Osteocyte (in vitro differentiated cells): ENCODE measurements at places on chromosomes 7 and 10. TPM values are rescaled to one million over a fixed set of nuclear protein-coding genes. Genes with fewer than 3 reads are reported as not detected.

DNA sequence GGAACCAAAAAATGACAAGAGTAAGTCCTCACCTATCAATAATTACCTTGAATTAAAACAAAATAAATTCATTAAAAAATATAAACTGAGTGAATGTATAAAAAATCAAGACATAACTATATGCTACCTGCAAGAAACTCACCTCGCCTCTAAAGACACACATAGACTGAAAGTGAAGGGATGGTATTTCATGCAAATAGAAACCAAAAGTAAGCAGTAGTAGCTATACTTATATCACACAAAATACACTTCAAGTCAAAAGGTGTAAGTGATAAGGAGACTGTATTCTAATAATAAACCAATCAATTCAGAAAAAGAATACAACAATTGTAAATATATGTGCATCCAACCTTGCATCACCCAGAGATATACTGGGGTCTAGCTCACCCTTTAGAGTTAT lies 332.6 kb downstream of the SH2D4B start:
- no peak overlapping the region for H3K4me3 ChIP-seq
- no peak for DNase-seq
- no peaks in the 10 kb centered on the region for H3K27me3 ChIP-seq

GRCh38 chr7:23246555-23246954 lies at the start of gene GPNMB:
Gene GPNMB, plus strand, starts transcription at chr7:23246775. Its CDS starts 83 bp downstream, at chr7:23246858.
- H3K4me3 ChIP-seq = peak within 1 kb of the TSS; percentile 71
- DNase-seq = no peak
- H3K4me1 ChIP-seq = peaks cover 46% of the 10 kb centered on the region
- H3K27ac ChIP-seq = peak within 1 kb of the TSS; percentile 76
- H3K36me3 ChIP-seq = peaks cover 19% of the 10 kb centered on the region

The TCF7L2 gene
- total RNA-seq = 86.9 and 88.2 TPM in 2 replicates

The COL1A2 gene
- 7,492 and 7,869 TPM in 2 replicates for total RNA-seq

GRCh38 chr7:148255333-148255732 lies 335.2 kb upstream of the C7orf33 start:
- H3K4me3 ChIP-seq = no peak overlapping the region
- no peak overlapping the region for H3K27ac ChIP-seq
- H3K27me3 ChIP-seq = no peaks in the 10 kb centered on the region

GRCh38 chr10:47367646-47368045 lies 16.4 kb downstream of the ZNF488 start:
- DNase-seq = no peak
- H3K4me3 ChIP-seq = no peak overlapping the region
- no peaks in the 10 kb centered on the region for H3K27me3 ChIP-seq
- H3K36me3 ChIP-seq = no peaks in the 10 kb centered on the region

DNA sequence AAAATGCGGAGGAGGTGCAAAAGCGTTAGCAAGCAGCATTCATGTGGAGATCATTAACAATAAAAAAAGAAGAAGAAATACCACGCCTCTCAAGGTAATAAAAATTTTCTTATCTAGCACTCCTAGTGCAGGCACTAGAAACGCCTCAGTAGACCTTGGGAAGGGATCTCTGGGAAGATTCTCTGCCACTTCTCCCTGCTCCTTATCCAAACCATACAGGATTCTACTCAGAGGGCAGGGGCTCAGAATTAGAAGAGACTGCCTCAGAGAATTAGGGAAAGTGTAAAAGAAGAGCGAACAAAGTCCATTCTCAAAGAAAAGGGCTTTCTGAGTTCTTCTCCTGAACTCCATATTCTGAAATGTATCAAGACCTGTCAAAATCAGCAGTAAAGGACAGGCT lies 413.4 kb downstream of the SORCS1 start:
- DNase-seq = no peak
- H3K4me3 ChIP-seq = no peak overlapping the region
- no peaks in the 10 kb centered on the region for H3K27me3 ChIP-seq
- no peaks in the 10 kb centered on the region for H3K4me1 ChIP-seq

DNA sequence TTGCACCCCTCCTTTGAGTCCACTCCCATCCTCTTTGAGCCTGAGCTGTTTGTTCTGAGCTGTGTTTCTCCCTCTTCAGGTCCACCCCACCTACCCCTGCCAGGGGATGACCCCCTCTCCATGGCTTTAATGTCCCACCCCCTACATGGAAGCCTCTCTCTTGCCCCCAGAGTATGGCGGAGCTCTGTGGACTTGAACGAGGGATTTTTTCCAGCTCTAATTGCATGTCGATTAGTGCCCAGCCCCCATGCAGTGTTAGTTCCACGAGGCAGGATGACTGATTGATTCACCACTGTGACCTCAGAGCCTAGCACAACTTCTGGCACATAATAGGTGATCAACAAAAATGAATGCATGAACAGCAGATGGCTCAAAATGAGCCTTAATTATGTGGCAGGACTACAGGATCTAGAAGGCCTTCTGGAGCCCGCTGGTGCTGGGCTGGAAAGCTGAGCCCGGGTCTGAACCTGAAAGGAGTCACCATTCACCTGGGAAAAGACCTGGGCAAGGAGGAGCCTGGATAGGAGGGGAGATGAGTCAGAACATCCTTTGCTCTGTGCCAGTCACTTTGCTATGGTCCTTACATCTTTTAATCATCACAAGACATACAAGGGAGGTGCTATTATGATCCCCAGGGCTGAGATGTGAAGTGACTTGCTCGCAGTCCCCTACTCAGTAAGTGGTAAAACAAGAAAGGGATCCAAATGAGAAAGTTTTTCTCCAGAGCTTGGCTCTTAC lies 17.1 kb upstream of the SLC18A2 start:
- no peaks in the 10 kb centered on the region for H3K4me1 ChIP-seq
- no peak overlapping the region for H3K4me3 ChIP-seq
- H3K27ac ChIP-seq = no peak overlapping the region
- H3K36me3 ChIP-seq = no peaks in the 10 kb centered on the region

- peaks cover 3% of the 10 kb centered on the region for H3K4me1 ChIP-seq
- H3K27ac ChIP-seq = no peak overlapping the region
Observed at GRCh38 chr10:6473430-6473829, 106.6 kb downstream of the PRKCQ start.

The PAPOLB gene
- total RNA-seq = 0.10 and 0.13 TPM in 2 replicates

GRCh38 chr7:134780166-134780828 lies 863 bp downstream of the CALD1 start:
- H3K27ac ChIP-seq = no peak overlapping the region
- DNase-seq = no peak
- H3K36me3 ChIP-seq = peaks cover 21% of the 10 kb centered on the region
- H3K4me3 ChIP-seq = no peak overlapping the region
- H3K4me1 ChIP-seq = peaks cover 29% of the 10 kb centered on the region
- no peaks in the 10 kb centered on the region for H3K27me3 ChIP-seq

DNA sequence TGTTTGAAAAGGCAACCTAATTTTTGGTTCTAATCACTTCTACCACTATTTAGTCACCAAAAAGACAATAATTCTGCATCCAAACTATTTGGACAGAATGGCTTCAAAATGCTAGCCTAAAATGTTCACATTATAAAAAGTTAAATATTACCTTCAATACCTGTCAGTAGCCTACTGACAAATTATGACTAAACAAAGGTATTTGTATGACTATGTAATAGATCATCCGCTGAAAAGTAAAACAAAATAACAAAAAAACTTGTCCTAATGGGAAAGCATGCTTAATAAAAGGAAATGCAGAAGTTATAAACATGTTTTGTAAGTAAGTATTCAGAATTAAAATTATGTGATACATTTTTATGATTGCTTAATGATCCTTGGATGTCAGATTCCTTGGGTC lies 36.6 kb downstream of the CD36 start:
- H3K36me3 ChIP-seq = no peaks in the 10 kb centered on the region
- no peak for DNase-seq
- H3K27me3 ChIP-seq = no peaks in the 10 kb centered on the region
- H3K4me1 ChIP-seq = no peaks in the 10 kb centered on the region
- H3K27ac ChIP-seq = no peak overlapping the region

- no peak for DNase-seq
- H3K4me1 ChIP-seq = no peaks in the 10 kb centered on the region
- no peak overlapping the region for H3K4me3 ChIP-seq
- no peak overlapping the region for H3K27ac ChIP-seq
- H3K27me3 ChIP-seq = peaks cover 2% of the 10 kb centered on the region
Observed at GRCh38 chr10:106500041-106500924, 664.2 kb downstream of the SORCS1 start.

The GRID1 gene
- 0.11 TPM in 1 of 2 replicates, not detected in the other for total RNA-seq

The SCIN gene
- 1.6 and 2.5 TPM in 2 replicates for total RNA-seq

- H3K27ac ChIP-seq = no peak overlapping the region
- H3K4me1 ChIP-seq = peaks cover 44% of the 10 kb centered on the region
- no peak overlapping the region for H3K4me3 ChIP-seq
- peaks cover 12% of the 10 kb centered on the region for H3K27me3 ChIP-seq
- DNase-seq = no peak
Observed at GRCh38 chr7:36306722-36307121, 82.9 kb upstream of the ANLN start.

- no peak overlapping the region for H3K4me3 ChIP-seq
- no peaks in the 10 kb centered on the region for H3K4me1 ChIP-seq
- H3K27ac ChIP-seq = no peak overlapping the region
- peaks cover 6% of the 10 kb centered on the region for H3K27me3 ChIP-seq
- DNase-seq = no peak
- H3K36me3 ChIP-seq = no peaks in the 10 kb centered on the region
Observed at GRCh38 chr10:71332466-71332865, 13.4 kb downstream of the SLC29A3 start.

The ZCWPW1 gene
- 4.4 and 5.0 TPM in 2 replicates for total RNA-seq

The PIP gene
- total RNA-seq = not detected in 2 replicates

The OPALIN gene
- total RNA-seq = not detected in 2 replicates

- H3K4me3 ChIP-seq = no peak overlapping the region
- no peaks in the 10 kb centered on the region for H3K27me3 ChIP-seq
- peaks cover 7% of the 10 kb centered on the region for H3K36me3 ChIP-seq
- H3K27ac ChIP-seq = no peak overlapping the region
- H3K4me1 ChIP-seq = peaks cover 42% of the 10 kb centered on the region
- no peak for DNase-seq
Observed at GRCh38 chr7:50768485-50769474, 13.9 kb downstream of the GRB10 start.

DNA sequence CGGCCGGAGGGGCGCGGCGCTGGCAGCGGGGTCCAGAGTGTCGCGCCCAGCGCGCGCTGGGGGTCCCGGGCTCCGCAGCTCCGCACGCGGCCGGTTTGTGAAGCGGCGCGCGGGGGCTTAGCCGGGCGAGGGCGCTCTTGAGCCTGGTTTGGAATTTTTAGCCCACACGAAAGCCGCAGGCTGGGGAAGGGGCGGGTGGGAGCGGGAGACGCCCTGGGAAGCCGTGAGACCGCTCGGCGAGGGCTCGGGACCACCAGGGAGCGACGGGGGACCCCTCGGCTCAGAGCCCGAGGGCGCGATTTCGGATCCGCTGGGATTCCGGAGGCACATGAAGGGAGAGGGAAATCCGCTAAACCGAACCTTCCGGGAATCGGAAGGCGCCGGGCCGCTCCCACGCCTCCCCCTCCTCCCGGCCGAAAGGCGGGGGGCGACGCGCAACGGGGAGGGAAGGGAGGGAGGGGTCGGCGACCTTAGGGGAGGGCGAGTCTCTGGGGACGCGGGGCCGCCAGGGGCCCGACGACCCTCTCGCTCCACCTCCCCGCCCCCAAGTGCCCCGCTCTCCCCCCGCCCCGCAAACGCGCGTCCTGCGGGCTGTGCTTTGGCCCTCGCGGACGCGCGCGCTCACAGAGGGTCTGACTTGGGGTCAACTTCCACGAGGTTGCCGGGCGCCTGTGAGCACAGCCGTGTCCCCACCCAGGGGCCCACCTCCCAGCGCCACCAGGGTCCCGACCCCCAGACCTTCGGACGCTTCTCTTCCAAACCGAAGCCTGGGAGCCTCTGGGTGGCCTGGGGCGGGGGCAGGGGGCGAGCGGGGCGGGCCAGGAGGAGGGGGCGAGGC lies 5.1 kb upstream of the ELFN1 start:
- no peaks in the 10 kb centered on the region for H3K36me3 ChIP-seq
- DNase-seq = no peak
- no peak overlapping the region for H3K27ac ChIP-seq

DNA sequence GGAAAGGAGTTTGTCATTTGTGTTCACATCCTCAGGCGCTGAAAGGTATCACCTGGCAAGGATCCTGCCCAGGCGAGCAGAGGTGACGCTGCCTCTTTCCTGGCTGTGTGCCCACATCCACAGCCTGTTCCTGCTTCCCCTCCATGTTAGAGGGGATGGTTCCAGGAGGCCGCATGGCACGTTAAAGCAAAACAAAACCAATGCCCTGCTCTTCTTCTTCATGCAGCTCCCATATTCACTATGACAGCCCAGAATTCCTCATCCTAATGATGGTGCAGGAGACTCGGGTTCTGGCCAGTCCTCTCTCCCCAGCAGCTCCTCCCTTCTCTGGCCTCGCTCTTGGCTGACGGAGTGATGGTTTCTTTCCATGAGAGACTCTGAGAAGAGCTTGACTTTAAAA lies 678.5 kb upstream of the ANKRD30A start:
- no peak for DNase-seq
- H3K27me3 ChIP-seq = no peaks in the 10 kb centered on the region
- H3K27ac ChIP-seq = no peak overlapping the region
- H3K36me3 ChIP-seq = no peaks in the 10 kb centered on the region

The HSPA12A gene
- 3.9 and 4.0 TPM in 2 replicates for total RNA-seq

The NPSR1 gene
- total RNA-seq = not detected in 2 replicates

DNA sequence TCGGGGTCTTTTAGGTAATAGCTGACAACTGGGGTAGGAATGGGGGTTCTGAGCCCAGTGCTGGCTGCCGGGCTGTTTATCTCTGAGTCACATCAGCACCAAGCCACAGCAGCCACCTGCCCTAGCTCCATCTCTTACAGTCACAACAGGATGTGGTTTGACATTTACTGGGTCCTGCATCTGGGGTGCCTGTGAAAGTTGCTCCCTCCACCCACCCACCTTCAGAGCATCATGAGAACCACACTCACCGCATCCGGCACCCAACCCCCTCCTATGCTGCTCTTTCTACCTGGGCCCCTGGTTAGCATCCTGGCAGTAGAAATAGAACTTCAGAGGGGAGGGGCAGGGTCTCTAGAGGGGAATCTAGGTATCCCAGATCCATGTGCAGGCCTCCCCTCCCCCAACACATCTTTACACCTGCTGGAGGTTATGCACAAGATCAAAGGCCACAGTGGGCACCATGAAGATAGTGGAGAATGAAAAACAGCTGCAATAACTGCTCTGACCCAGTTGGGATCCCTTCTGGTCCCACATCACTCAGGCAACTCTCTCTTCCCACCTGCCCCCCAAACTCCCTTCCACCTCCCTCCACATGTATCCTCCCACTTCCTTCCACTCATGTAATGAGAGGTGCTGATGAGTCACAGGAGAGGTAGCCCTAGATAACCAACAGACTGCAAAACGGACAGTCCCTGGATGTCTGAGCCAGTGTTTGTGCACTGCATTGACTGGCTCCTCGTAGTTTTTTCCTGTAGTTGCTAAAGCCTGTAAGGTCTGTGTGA lies 38.2 kb downstream of the PRSS2 start:
- H3K4me3 ChIP-seq = no peak overlapping the region
- DNase-seq = no peak
- H3K27ac ChIP-seq = no peak overlapping the region
- peaks cover 45% of the 10 kb centered on the region for H3K27me3 ChIP-seq
- H3K4me1 ChIP-seq = no peaks in the 10 kb centered on the region

DNA sequence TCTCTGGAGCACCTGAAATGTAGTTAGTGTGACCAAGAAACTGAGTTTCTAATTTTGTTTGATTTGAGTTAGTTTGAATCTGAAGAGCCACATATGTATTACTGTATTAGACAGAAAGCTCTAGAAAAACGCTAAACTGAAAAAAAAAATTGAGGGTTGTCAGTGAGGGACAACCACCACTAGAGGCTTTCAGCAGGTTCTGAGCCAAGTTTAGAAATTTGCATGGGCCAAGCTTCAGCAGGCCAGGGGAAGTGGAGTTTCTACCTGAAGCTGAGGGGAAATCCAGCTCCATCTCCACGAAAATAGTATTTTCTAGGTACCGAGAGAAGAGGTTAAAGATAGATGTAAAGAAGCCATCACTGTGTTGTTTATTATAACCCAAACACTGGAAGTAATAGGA lies 77.9 kb upstream of the PLXNA4 start:
- no peak overlapping the region for H3K4me3 ChIP-seq
- no peak for DNase-seq
- peaks cover 23% of the 10 kb centered on the region for H3K4me1 ChIP-seq
- H3K27me3 ChIP-seq = no peaks in the 10 kb centered on the region
- H3K36me3 ChIP-seq = no peaks in the 10 kb centered on the region
- H3K27ac ChIP-seq = no peak overlapping the region

The TMEM176A gene
- total RNA-seq = not detected in 2 replicates
